ENCODE measurements at places on chromosomes 1 and 21. TPM values are rescaled to one million over a fixed set of nuclear protein-coding genes. Genes with fewer than 3 reads are reported as not detected.

DNA sequence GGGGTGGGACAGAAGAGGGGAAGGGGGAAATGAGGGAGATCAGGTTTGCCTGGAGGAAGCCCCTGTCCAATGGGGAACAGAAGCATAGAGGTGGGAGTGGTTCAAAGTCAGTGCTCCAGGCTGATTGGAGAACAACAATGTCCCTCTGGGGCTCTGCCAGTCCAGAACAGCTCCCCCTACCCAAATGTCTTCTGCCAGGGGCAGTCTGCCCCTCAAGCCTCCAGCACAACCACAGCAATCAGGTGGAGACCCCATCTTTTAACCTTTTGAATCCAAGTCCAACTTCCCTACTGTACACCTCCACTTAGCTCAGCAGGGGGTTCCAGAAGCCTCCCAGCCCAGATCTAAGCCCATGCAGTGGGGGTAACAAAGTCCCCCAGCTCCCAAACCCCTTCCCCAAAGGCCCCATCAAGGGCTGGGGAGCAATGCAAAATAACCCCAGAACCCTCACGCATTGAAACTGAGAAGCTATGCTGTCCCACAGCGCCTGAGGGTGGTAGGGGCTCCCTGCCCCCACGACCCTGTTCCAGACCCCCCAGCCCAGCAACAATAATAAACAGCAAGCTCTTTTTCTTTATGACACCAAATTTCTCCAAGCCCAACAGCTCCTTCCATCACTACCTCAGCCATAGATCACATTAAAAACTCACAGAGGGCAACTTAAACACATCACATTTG is 3.3 kb downstream of the AHDC1 start:
- H3K27ac ChIP-seq = peak overlapping the region; percentile 99
- peaks cover 18% of the 10 kb centered on the region for H3K36me3 ChIP-seq
- no peak for DNase-seq
- no peaks in the 10 kb centered on the region for H3K27me3 ChIP-seq

DNA sequence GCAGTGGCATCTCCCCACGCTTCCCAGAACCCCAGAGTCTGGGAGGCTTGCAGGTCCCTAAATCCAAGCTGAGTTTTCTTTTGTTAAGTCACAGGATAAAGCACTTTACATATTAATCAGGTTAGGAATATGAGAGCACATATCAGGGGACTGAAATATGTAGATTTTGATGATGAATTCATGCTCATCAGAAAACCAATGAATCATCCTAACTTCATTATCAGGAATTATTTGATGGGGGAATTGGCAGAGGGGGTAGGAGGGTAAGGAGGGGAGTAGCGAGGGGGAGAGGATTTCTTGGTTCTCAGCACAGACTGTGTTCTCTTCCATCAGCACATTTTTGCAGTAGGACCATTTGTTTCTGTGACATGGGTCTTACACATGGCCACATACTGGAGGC is 32.1 kb downstream of the HMGB4 start:
- no peak for DNase-seq
- H3K36me3 ChIP-seq = no peaks in the 10 kb centered on the region
- H3K27ac ChIP-seq = no peak overlapping the region

DNA sequence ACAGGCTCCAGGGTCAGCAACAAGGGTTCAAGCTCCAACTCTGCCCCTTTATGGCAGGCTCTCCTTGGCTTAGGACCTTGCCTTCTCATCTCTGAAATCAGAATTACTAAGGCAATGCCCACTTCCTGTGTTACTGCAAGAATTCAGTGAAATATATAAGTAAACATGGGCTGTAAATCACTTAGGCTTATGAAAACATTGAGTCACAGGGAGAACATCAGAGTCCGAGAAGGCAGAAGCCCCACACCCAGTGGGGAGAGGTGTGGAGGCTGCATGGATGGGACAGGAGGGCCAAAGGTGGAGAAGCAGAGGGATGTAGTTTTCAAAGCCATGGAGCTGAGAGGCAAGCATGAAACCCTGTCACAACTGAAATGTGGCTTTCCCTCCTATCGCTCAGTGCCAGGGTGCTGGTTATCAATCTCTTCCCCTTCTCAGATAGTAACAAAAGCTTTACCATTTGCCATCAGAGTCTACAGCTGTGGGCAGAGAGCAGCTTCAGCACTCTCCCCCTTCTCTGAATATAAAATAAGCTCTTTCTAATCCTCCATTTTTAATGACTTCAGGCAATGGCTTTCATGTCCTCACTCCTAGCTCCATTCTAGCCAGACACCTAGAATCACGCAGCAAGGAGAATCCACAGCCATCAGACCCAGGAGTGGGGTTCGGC is 3.4 kb downstream of the RGS8 start:
- no peak overlapping the region for H3K4me3 ChIP-seq
- H3K36me3 ChIP-seq = no peaks in the 10 kb centered on the region
- H3K27me3 ChIP-seq = no peaks in the 10 kb centered on the region
- no peaks in the 10 kb centered on the region for H3K4me1 ChIP-seq
- DNase-seq = no peak

- H3K4me1 ChIP-seq = no peaks in the 10 kb centered on the region
- no peak for DNase-seq
- H3K4me3 ChIP-seq = no peak overlapping the region
Measured at GRCh38 chr1:83845437-83846071, 153.4 kb downstream of the TTLL7 start.

- H3K27ac ChIP-seq = no peak overlapping the region
- H3K27me3 ChIP-seq = no peaks in the 10 kb centered on the region
- no peak overlapping the region for H3K4me3 ChIP-seq
- no peaks in the 10 kb centered on the region for H3K4me1 ChIP-seq
- H3K36me3 ChIP-seq = peaks cover 88% of the 10 kb centered on the region
- no peak for DNase-seq
Measured at GRCh38 chr1:203807196-203807595, 11.8 kb downstream of the ZBED6 start.

GRCh38 chr1:10906866-10907519 is 105.5 kb upstream of the TARDBP start:
- H3K27me3 ChIP-seq = no peaks in the 10 kb centered on the region
- no peak overlapping the region for H3K4me3 ChIP-seq
- H3K36me3 ChIP-seq = no peaks in the 10 kb centered on the region
- H3K4me1 ChIP-seq = peaks cover 6% of the 10 kb centered on the region
- no peak for DNase-seq

GRCh38 chr1:28518745-28519341 is 13.0 kb downstream of the RCC1 start:
- no peaks in the 10 kb centered on the region for H3K36me3 ChIP-seq
- peaks cover 15% of the 10 kb centered on the region for H3K4me1 ChIP-seq
- DNase-seq = no peak
- H3K27me3 ChIP-seq = no peaks in the 10 kb centered on the region
- H3K27ac ChIP-seq = peak overlapping the region; percentile 85
- peak overlapping the region; percentile 79 for H3K4me3 ChIP-seq

- H3K27ac ChIP-seq = no peak overlapping the region
- no peak for DNase-seq
- no peaks in the 10 kb centered on the region for H3K4me1 ChIP-seq
- H3K4me3 ChIP-seq = no peak overlapping the region
- H3K27me3 ChIP-seq = no peaks in the 10 kb centered on the region
- no peaks in the 10 kb centered on the region for H3K36me3 ChIP-seq
Measured at GRCh38 chr1:167357305-167357704, 136.6 kb downstream of the POU2F1 start.

DNA sequence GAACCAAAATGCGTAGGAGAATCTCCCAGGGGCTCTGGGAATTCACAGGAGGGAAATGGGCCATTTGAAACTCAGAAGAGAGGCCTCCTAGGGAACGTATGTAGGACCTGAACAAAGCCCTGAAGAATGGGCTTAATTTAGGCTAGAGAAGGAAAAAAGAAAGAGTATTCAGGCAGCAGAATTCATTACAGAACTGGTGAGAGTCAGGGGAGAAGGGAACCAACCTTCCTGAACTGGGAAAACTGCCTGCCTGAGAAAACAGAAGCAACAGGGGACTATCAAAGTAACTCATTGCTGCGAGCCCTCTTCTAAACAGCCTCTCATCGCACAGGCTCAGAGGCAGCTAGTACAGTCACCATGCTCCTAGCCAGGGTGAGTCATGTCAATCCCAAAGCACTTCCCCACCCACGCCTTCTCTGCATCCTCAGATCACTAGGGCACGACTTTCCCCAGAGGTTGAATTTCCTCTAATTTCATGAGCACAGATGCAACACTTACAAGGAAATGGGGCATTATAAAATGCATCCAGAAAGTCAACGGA is 98.1 kb downstream of the ADSS2 start:
- H3K27ac ChIP-seq = peak overlapping the region; percentile 73
- H3K36me3 ChIP-seq = no peaks in the 10 kb centered on the region
- no peaks in the 10 kb centered on the region for H3K27me3 ChIP-seq
- peaks cover 20% of the 10 kb centered on the region for H3K4me1 ChIP-seq
- no peak overlapping the region for H3K4me3 ChIP-seq

GRCh38 chr1:171345536-171345935 is 31.6 kb downstream of the FMO4 start:
- no peaks in the 10 kb centered on the region for H3K4me1 ChIP-seq
- H3K27me3 ChIP-seq = no peaks in the 10 kb centered on the region
- H3K27ac ChIP-seq = no peak overlapping the region
- no peak overlapping the region for H3K4me3 ChIP-seq
- H3K36me3 ChIP-seq = no peaks in the 10 kb centered on the region

GRCh38 chr1:50251702-50252101 is 143.0 kb downstream of the ELAVL4 start:
- DNase-seq = no peak
- H3K36me3 ChIP-seq = no peaks in the 10 kb centered on the region
- H3K4me3 ChIP-seq = no peak overlapping the region
- H3K27ac ChIP-seq = no peak overlapping the region

GRCh38 chr1:164633997-164634396 is 75.0 kb downstream of the PBX1 start:
- no peaks in the 10 kb centered on the region for H3K4me1 ChIP-seq
- H3K27me3 ChIP-seq = no peaks in the 10 kb centered on the region
- H3K36me3 ChIP-seq = no peaks in the 10 kb centered on the region
- DNase-seq = no peak

DNA sequence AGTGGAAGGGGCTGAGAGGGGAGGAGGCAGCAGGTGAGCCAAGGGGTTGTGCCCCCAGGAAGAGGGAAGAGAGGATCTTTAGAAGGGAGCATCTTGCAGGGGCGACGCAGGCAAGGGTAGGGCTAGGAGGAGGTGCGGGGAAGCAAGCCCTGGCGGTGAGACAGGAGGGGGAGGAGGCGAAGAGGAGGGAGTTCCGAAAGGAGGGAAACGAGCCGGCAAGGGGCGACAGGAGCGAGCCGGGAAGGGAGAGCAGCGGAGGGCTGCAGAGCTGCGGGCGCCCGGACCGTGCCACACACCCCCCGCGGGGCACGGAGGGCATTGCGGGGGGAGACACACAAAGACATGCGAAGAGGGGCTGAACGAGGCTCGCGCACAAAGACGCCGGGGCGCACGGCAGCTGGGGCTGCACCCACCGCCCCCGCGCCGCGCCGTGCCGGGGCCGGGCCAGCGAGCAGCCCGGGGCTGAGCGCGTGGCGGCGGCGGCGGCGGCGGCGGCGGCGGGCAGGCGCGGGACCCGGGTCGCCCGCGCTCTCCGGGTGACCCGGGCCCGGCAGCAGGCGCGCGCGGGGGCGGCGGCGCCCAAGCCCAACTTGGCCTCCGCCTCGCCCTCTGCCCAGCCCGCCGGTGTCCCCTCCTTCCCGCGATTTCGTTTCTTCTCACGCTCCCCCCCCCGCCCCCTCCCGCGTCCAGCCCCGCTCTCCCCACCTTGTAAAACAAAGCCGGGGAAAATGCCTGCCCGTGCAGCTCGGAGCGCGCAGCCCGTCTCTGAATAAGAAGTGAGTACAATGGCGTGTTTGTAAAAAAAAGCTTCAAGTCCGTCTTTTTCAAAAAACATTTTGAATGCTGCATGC is at the start of gene KCNK2:
Gene KCNK2, plus strand, starts transcription at position 206 of the 851 bp plus-strand sequence. CDS start 649 bp downstream, outside the sequence.
- H3K27me3 ChIP-seq = peaks cover 3% of the 10 kb centered on the region
- peaks cover 6% of the 10 kb centered on the region for H3K4me1 ChIP-seq
- peak within 1 kb of the TSS; percentile 21 for H3K4me3 ChIP-seq
- no peak within 1 kb of the TSS for H3K27ac ChIP-seq
- DNase-seq = no peak

DNA sequence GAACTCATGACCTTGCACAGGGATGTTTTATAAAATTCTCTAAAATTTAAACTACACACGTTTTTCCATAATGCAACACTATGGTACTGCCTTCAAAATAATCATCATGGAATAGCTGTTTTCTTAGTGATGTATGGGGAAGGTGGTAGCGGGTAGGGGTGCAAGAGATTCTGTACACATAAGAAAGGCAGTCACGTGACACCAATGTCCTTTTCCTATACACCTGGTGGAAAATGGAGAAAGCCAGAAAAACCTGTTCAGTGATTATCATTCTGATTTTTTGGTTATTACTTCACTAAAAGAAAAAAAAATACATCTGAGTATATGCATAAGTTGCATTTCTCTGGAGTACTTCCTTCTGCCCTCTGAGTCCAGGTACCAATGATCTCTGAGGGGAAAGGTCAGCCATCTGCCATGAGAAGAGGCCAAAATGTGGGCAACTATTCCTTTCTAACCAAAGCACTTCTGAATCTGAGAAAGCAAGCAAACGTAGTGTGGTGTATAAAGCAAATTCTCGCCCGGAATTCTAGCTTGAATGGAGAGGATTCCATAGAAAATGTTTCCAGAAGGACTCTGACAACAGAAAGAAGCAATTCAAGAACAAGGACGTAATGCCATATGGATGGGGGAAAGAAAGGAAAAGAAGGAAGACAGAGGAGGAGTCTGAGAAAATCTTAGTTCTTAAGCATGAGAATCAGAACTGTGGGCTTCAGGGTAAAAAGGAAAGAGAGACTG is 137.3 kb downstream of the RERE start:
- no peaks in the 10 kb centered on the region for H3K36me3 ChIP-seq
- DNase-seq = no peak
- H3K4me1 ChIP-seq = peaks cover 66% of the 10 kb centered on the region
- H3K27me3 ChIP-seq = no peaks in the 10 kb centered on the region
- no peak overlapping the region for H3K4me3 ChIP-seq

DNA sequence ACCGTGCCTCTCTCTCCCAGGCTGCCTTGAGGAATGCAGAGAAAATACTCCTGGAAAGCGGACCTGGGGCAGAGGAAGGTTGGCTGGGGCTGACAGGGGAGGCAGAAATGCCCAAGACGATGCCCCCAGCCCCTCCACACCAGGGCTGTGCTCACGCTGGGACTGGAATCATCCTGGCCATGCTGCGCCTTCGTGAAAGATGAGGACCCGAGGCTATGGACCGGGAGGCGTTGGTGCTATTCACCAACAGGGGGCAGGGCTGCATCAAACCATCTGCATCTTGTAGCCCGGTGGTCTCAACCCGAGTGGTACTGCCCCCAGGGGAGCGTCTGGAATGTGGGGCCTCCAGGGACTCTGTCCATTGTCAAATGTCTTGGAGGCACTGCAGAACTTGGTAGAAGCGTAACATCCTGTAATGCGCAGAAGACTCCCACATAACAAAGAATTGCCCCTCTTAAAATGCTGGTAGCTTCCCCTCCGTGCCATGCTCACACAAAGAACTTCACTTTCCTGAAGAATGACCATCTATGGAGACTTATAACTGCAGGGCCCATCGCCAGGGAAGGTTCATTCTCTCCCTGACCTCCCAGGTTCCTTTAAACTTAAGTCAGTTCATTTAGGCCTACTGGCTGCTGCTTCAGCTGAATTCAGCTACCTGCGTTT is 251.2 kb downstream of the RRAGC start:
- no peaks in the 10 kb centered on the region for H3K36me3 ChIP-seq
- H3K4me3 ChIP-seq = no peak overlapping the region
- no peak for DNase-seq
- H3K4me1 ChIP-seq = peaks cover 4% of the 10 kb centered on the region
- H3K27me3 ChIP-seq = no peaks in the 10 kb centered on the region
- H3K27ac ChIP-seq = no peak overlapping the region

- H3K36me3 ChIP-seq = no peaks in the 10 kb centered on the region
- no peak for DNase-seq
- no peaks in the 10 kb centered on the region for H3K4me1 ChIP-seq
- no peak overlapping the region for H3K4me3 ChIP-seq
- H3K27ac ChIP-seq = no peak overlapping the region
Measured at GRCh38 chr1:215648957-215649356, 81.9 kb downstream of the KCTD3 start.

ASTN1 gene
- total RNA-seq = under 0.01 TPM

LAPTM5 gene
- 53.4 TPM for total RNA-seq
